Islet precursor cell (in vitro differentiated cells): ENCODE measurements at places on chromosomes 7 and 10.

DNA sequence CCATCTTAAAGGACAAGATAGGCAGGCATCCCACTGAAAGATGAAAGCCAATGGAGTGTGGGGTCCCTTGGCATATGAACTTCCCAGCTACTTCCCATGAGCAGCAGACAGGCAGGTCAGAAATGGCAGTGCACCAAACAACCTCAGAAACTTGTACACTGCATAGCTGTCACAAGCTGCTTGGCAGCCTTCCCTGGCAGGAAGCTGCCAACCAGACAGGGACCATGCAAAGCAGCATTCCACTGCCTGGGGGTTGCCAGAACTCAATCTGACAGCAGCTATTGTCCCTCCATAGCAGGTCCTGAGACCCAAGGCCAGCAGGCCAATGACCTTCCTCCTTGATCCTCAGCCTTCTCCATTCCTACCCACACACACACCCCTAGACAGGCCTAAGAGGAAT lies 139.5 kb downstream of the PLCE1 start:
- no peak for DNase-seq

GRCh38 chr7:135361788-135362187 lies 128.2 kb downstream of the STRA8 start:
- DNase-seq: no peak

DNA sequence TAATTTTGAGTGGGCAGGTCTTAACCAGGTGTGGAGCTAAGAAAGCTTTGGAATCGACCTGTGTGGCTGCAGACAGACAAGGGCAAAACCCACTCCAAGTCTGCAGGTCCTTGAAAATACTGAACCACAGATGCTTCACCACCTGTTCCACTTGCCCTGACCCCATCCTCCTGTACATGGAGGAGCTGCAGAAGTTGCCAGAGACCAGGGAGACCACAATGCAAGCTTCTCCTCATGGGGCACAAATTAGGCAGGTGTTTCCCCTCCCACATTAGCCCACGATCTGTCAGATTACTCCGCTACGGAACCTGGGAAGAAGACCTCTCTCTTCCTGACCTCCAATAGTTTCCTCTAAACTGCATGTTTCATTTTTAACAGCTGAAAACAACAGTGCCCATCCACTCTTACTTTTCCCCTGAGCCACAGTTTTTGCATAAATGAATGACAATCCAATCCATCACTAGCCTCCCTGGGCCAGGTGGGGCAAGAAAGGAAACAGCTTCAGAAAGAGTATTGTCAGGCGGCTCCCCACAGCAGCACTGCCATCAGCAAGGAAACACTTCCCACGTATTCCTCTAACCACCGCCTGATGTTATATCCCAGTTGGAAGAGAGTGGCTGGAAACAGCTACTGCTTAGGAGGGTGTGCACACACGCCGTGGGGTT lies 141.6 kb downstream of the PRKAG2 start:
- no peak for DNase-seq

GRCh38 chr10:132709471-132709951 lies 76.4 kb downstream of the NKX6-2 start:
- DNase-seq: peak; percentile 46

GRCh38 chr7:17913250-17913649 lies 27.0 kb downstream of the SNX13 start:
- no peak for DNase-seq

DNA sequence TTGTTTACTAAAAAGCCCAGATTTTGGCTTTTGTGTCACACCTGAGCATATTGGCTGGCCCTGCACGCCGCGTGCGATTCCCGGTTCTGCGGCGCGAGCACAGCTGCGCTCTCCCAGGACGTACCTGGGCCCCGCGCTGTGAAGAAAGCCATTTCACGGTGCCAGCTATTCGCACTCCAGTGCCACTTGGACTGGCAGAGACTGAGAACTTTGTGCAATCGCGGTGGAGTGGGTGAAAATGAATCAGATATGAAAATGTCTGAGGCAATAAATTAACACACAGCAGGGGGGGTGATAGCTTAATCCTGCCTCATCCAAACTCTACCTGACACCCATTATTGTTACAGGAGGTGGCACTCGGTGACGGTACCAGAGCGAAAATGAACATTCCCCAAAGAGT lies 330.1 kb upstream of the MGMT start:
- no peak for DNase-seq

DNA sequence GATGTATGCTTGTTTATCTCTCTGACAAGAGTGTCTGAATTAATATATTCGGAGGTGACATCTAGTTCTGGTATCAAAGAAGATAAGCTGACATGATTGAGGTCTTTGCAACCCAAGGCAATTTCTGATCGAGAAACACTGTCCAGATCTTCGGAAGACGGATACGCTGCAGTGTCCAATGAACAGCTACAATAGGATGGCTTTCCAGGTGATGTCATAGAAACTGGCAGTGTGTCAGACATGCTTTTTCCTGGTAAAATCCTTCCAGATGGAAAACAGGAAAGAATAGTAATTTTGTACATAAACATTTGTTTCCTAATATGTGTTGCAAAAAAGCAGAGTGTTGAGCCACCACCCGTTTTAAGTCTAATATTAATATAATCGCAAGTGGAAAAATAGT lies 33.4 kb downstream of the VWDE start:
- DNase-seq: no peak

DNA sequence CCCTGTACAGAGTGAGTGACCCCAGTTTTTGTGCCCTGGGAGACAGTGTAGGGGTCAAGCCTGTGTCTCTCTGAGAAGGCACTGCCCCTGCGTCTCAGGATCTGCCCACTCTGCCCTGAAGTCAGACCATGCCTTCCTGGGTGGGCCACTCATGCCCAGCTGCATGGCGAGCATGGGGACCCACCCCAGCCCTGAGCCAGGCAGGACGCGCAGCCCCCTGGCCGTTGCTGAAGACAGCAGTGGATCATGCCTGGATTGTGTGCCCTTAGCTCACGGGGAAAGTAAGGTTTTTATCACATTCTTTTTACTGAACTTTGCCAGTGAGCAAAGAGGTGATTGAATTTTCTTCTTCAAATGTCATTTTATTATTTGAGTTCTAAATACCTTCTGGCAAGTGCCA lies 66.2 kb downstream of the WDR37 start:
- DNase-seq: peak; percentile 40

- no peak for DNase-seq
Observed at GRCh38 chr7:18976715-18977471, 140.5 kb downstream of the TWIST1 start.

DNA sequence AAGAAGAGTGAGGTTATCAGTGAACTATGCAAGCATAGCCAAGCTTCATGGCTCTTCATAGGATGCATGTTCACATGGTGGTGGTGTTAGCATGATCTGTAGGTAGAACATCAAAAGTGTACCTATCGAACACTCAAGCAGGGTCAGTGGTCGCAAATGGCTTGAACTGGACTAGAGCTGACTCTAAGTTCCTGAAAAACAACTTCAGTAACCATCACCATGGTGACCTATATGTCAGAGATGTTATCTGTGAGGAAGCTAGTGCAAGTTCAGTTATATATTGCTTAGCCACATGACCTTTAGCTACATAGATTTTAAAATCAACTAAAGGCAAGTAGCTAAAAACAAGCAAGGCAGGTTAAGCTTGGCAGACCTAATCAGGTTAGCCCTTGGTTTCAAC lies 163.1 kb upstream of the AGR3 start:
- DNase-seq: no peak

GRCh38 chr7:19617901-19618300 lies 90.9 kb downstream of the POLR1F start:
- no peak for DNase-seq

DNA sequence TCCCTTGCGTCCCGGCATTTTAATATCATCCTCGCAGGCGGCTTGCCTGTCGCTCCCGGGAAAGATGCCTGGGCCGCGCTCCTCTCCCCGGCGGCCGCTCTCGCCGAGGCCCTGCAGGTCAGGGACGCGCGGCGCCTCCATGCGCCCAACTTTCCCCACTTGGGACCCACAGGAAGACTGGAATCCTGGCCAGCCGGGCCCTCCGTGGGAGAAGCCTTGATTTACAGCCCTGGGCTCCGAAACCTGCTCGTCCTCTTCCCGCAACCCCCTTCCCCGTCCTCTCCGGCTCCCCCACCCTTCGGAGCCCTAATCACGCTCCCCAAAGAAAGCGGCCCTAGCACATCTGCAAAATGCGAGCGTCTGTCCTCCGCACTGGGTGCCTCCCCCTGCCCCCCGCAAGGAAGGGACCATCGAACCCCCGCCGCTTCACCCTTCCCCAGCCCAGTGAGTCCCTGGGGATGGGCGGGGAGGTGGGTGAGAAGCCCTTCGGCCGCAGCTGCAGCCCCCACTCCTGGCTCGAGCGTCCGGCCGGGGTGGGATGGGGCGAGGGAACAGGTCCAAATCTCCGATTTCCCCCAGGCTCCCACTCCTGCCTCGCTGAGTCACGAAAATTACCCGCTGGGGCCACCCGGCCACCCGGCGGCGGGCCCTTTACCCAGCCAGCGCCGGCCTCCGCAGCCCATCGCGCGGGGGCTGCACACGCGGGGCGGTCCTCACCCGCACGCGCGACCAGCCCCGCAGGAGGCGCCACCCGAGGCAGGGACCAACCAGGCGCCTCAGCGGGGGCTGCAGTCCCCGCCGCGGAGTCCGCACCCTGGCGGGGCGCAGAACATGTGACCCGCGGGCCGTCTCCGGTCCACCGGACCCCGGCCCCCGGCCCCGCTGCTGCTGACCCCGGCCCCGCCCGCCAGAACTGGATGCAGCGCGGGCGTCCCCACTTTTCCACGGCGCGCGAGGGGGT lies 695 bp downstream of the HSPA12A start:
- DNase-seq: no peak

GRCh38 chr10:21260506-21261149 lies 264.9 kb downstream of the SKIDA1 start:
- no peak for DNase-seq

DNA sequence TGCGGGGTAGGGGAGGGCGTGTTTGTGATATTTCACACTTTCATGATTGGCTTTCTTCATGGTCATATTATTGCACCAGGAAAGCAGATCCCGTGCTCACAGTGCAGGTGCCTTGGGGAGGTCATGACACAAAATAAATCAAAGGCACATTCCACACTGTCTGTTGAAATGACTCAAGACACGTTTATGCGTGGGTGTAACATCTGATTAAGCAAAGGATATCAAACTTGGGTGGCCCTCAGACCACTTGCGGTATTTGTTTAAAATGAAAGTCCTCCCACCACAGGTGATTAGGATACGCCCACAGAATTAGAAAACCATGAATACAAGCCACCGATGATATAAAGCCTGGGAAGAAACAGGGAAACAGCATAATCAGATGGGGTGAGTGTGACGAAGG lies 51.1 kb downstream of the SVIL start:
- no peak for DNase-seq

DNA sequence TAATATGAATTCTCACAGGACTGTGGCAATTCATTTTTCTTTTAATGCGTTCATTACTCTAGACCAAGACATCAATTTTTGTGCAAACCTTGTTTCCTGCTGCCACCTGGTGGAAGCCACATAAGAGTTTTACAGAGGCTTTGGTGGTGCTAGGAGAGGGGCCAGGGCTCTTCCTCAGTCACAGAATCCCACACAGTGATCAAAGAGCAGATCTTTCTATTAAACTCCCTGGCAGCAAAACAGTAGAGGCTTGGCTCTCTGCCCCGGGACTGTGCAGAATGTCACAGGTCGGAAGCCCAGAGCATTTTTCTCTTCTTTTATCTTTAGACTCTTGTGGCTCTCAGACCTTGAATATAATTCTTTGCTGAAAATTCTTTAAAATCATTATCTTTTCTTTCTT lies 506.4 kb upstream of the C7orf33 start:
- DNase-seq: peak; percentile 74

- DNase-seq: no peak
Observed at GRCh38 chr10:97948822-97949221, 81.6 kb downstream of the CRTAC1 start.

- DNase-seq: no peak
Observed at GRCh38 chr7:30553141-30553540, 41.5 kb upstream of the GARS1 start.

GRCh38 chr7:33666531-33666930 lies 238.8 kb upstream of the BMPER start:
- no peak for DNase-seq

DNA sequence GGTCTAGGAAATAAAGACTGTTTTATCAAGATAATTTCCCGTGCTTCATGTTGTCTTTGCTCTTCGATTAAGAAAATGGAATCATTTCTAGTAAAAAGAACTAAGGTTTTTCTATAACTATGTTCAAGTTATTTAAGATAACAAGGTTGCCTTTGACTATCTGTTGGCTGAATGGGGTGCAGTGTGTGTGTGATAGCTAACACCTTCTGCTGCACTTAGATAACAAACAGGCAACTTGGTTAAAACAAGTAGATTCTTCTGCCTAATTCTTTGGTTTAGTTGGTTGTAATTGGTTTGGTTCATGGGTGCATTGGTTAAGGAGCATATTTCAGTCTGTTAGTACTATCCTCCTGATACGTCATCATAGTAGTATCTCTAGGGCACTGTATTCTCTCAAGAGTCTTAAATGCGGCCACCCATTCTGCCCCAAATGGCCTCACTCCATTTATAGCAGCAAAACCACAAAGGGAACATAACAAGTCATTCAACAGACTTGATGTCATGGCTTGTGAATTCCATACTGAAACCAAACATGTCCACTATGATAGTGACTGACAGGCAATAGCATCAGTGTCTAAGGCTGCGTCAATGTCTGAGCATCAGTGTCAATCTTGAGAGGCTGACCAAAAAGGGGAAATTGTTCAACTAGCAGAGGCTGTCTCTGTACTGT lies 55.7 kb downstream of the CCDC3 start:
- DNase-seq: no peak

DNA sequence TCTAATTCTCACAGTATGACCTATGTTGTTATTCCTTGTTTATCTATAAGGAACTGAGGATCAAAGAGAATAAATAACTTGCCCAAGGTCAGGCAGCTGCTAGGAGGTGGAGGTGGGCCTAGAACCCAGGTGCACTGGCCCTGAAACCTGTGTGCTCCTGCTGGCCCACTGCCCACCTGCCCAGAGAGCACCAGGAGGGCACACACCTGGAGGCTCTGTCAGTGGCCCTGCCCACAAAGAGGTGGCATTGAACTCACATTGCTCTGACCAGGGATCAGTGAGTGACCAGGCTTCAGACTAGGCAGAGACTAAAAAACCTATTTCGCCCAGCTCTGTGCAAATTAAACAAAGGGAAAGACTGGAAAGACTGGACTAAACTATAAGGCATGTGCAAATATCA lies 210.6 kb downstream of the TNS3 start:
- DNase-seq: no peak
